ENCODE measurements at places on chromosomes 11 and 22. TPM values are rescaled to one million over a fixed set of nuclear protein-coding genes. Genes with fewer than 3 reads are reported as not detected.

ACTN3 gene
- total RNA-seq = 0.19 TPM

GRCh38 chr11:74020539-74020938 lies 11.7 kb upstream of the UCP3 start:
- peaks cover 12% of the 10 kb centered on the region for H3K36me3 ChIP-seq
- H3K27me3 ChIP-seq = no peaks in the 10 kb centered on the region
- H3K4me3 ChIP-seq = no peak overlapping the region
- DNase-seq = no peak

- no peak overlapping the region for H3K27ac ChIP-seq
- no peak for DNase-seq
- no peaks in the 10 kb centered on the region for H3K27me3 ChIP-seq
- H3K36me3 ChIP-seq = peaks cover 27% of the 10 kb centered on the region
- H3K4me3 ChIP-seq = no peak overlapping the region
Observed at GRCh38 chr11:9177438-9178091, 86.2 kb upstream of the SCUBE2 start.

- H3K27me3 ChIP-seq = no peaks in the 10 kb centered on the region
- H3K4me3 ChIP-seq = no peak overlapping the region
- no peak for DNase-seq
- no peaks in the 10 kb centered on the region for H3K36me3 ChIP-seq
- no peaks in the 10 kb centered on the region for H3K4me1 ChIP-seq
Observed at GRCh38 chr11:69402251-69402887, 79.1 kb upstream of the LINC01488 start.

RIN1 gene
- total RNA-seq = 5.0 TPM

SCGB1D2 gene
- not detected for total RNA-seq

DNA sequence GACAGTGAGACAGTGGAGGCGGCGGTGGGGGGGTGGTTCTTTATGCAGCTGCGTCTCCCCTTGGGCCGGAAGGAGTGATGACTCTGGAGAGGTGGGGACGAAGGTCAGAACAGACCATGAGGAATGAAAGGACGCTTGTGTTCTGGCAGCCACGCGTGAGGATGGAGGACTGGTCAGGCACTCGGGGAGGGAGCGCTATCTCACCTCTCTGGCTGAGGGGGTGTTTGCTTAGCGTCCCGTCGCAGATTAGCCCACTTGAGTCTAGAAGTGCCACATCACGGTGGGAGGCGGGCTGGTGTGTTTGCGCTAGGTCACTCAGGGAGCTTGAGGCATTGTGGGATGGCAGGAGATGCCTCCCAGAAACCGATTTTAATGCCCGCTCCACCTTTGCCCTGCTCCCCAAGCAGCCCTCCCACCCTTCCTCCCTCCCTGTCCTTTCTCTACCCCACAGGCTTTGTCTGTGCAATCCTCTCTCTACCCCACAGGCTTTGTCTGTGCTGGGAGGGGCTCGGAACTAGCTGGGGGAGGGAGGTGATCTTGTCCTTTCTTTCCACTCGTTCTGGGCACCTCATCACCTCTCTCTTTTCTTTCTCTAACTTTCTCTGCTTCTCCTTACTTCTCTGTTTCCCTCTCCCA lies 97.8 kb downstream of the PKNOX2 start:
- peaks cover 10% of the 10 kb centered on the region for H3K27me3 ChIP-seq
- DNase-seq = no peak
- no peak overlapping the region for H3K27ac ChIP-seq
- H3K4me1 ChIP-seq = no peaks in the 10 kb centered on the region

NRGN gene
- total RNA-seq = 0.89 TPM

DNA sequence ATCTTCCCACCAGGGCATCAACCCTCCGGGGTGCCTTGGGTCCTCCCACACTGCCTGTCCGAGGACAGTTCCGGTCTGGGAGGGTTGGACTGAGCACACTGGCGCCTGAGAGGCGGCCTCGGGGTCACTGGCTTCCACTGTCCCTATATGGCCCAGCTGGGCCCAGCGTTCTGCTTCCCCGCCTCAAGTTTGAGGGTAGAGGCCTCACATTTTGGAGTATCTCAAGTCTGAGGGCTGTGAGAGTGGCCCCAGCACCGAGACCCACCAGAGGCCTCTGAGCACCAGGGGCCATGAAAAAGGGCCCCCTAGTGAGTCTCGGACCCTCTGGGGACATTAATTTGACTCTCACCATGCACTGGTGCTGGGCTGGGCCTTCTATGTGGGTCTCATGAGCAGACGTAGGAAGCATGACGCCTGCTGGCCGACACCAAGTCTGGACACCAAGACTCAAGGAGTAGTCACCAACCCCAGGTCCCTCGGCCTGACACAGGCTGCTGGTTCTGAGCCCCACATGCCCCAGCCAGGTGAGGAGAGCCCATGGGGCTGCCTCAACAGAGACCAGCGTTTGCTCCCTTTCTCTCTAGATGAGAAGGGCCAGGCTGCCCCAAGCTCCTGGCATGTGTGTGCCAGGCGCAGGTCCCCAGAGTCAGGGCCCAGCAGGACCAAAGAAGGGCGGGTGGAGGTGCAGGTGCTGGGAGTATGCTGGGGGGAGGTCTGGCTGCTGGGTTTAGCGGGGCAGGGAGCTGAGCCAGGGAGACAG lies 27.5 kb downstream of the ARVCF start:
- no peak for DNase-seq
- H3K4me3 ChIP-seq = no peak overlapping the region
- H3K36me3 ChIP-seq = no peaks in the 10 kb centered on the region

SMIM38 gene
- 1.7 TPM for total RNA-seq

DNA sequence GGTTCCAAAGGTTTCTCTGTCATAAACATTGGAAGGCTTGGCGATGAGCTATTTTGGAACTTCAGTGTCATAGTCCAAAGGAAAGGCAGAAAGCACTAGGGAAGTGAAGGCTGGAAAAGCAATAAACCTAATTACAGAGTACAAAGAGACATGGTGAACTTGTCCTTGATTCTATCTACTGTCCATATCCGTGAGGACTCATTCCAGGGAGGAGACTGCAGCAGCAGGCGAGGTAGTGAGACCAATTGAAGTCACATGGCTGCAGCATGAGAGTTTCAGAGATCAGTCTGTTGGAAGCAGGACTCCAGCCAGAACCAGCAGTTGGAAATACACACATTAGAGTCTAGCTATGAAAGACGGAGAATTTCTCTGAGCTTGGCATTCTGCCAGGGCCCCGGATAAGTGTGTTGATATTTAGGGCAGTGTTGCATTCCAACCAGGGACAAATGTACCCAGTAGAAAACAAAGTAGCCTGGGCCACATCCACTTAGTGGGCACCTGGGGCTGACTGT lies 54.1 kb upstream of the ARHGAP42 start:
- no peaks in the 10 kb centered on the region for H3K36me3 ChIP-seq
- H3K4me1 ChIP-seq = no peaks in the 10 kb centered on the region
- no peak overlapping the region for H3K4me3 ChIP-seq
- no peaks in the 10 kb centered on the region for H3K27me3 ChIP-seq
- H3K27ac ChIP-seq = no peak overlapping the region
- no peak for DNase-seq

MS4A4E gene
- 0.54 TPM for total RNA-seq

GRCh38 chr11:65646958-65647701 lies 9.2 kb downstream of the SIPA1 start:
- H3K27ac ChIP-seq = no peak overlapping the region
- no peaks in the 10 kb centered on the region for H3K27me3 ChIP-seq
- no peak for DNase-seq
- peaks cover 88% of the 10 kb centered on the region for H3K36me3 ChIP-seq
- no peak overlapping the region for H3K4me3 ChIP-seq
- peaks cover 10% of the 10 kb centered on the region for H3K4me1 ChIP-seq

- H3K4me3 ChIP-seq = no peak overlapping the region
- no peaks in the 10 kb centered on the region for H3K4me1 ChIP-seq
- no peak for DNase-seq
- no peak overlapping the region for H3K27ac ChIP-seq
- no peaks in the 10 kb centered on the region for H3K27me3 ChIP-seq
Observed at GRCh38 chr11:79237091-79237490, 203.7 kb downstream of the TENM4 start.

DNA sequence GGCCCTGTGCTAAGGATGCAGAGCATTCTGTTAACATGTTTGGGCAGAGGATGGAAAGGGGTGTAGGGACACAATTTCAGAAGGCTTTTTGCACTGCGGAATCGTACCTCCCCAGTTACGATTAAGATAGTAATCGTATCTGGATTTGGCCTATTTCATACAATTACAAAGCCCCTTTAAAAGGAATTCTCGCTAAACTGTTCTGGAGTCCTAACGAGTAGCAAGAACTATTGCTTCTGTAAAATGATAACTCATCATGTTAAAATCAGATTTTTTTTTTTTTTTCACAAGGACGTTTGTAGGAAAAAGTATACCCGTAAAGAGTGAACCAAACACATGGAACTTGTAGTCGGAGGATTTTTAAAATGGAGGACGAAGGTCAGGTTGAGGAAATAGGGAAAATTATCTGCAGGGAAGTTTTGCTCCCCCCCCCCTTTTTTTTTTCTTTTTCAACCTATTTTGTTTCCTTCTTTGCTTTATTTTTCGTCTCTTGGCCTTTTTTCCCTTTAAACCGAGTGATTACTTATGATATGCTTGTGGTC lies 934 bp downstream of the HSD17B12 start:
- DNase-seq = no peak
- H3K27ac ChIP-seq = peak overlapping the region; percentile 90
- no peaks in the 10 kb centered on the region for H3K27me3 ChIP-seq
- no peaks in the 10 kb centered on the region for H3K36me3 ChIP-seq
- peak overlapping the region; percentile 91 for H3K4me3 ChIP-seq

DNA sequence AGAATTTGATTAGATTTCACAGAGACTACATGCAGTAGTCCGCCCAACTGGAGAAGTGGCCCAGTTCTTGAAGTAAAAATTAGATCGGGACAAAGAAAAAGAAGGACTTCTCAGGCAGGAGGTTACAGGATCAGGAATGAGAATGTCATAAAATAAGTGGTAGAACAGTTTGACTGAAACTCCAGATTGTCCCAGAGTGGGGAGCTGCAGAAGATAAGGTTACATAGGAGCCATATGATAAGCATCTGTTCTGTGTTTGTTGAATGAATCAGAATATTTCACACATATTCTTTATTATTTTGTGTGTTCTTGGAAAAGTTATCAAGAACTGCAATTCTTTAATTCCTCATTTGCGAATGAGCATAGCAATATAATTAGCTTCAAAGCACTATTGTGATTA lies 210.6 kb downstream of the AASDHPPT start:
- no peak overlapping the region for H3K4me3 ChIP-seq
- DNase-seq = no peak
- H3K36me3 ChIP-seq = no peaks in the 10 kb centered on the region
- no peaks in the 10 kb centered on the region for H3K4me1 ChIP-seq
- no peaks in the 10 kb centered on the region for H3K27me3 ChIP-seq
- H3K27ac ChIP-seq = no peak overlapping the region

- peaks cover 8% of the 10 kb centered on the region for H3K36me3 ChIP-seq
- peaks cover 39% of the 10 kb centered on the region for H3K4me1 ChIP-seq
- peak overlapping the region; percentile 59 for H3K27ac ChIP-seq
- peak; percentile 35 for DNase-seq
- H3K27me3 ChIP-seq = no peaks in the 10 kb centered on the region
- H3K4me3 ChIP-seq = no peak overlapping the region
Observed at GRCh38 chr22:23225724-23226496, 45.6 kb downstream of the BCR start.

GRCh38 chr11:86511086-86511551 lies 136.4 kb downstream of the CCDC81 start:
- no peak overlapping the region for H3K27ac ChIP-seq
- no peaks in the 10 kb centered on the region for H3K36me3 ChIP-seq
- peaks cover 3% of the 10 kb centered on the region for H3K27me3 ChIP-seq
- peaks cover 3% of the 10 kb centered on the region for H3K4me1 ChIP-seq
- H3K4me3 ChIP-seq = no peak overlapping the region

YPEL1 gene
- total RNA-seq = 10.7 TPM

IL18 gene
- total RNA-seq = 0.53 TPM

- no peaks in the 10 kb centered on the region for H3K36me3 ChIP-seq
- DNase-seq = no peak
- H3K4me3 ChIP-seq = peak overlapping the region; percentile 27
- peaks cover 5% of the 10 kb centered on the region for H3K27me3 ChIP-seq
- no peaks in the 10 kb centered on the region for H3K4me1 ChIP-seq
- H3K27ac ChIP-seq = no peak overlapping the region
Observed at GRCh38 chr11:62925745-62926679, 4.8 kb upstream of the CHRM1 start.
